NCI-H460 (cell line): ENCODE measurements at places on chromosomes 2 and 18.

DNA sequence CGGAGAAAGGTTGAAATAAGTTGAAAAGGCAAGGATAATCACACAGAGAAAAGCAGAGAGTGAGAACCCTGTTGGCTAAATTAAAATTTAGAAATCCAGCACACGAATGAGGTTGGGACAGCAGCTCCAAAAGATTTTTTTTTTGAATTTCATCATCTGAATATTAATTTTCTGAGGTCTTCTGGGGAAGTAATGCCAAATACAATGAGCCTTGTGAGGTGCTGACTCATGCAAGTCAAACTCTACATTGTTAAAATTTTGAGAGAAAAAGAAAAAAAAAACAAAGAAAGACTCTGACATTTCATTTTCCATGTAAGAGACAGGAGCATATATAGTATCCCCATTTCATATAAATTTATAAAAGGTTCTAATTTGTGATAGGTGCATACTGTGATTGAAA, 614.2 kb upstream of the CDH2 start:
- DNase-seq = no peak

DNA sequence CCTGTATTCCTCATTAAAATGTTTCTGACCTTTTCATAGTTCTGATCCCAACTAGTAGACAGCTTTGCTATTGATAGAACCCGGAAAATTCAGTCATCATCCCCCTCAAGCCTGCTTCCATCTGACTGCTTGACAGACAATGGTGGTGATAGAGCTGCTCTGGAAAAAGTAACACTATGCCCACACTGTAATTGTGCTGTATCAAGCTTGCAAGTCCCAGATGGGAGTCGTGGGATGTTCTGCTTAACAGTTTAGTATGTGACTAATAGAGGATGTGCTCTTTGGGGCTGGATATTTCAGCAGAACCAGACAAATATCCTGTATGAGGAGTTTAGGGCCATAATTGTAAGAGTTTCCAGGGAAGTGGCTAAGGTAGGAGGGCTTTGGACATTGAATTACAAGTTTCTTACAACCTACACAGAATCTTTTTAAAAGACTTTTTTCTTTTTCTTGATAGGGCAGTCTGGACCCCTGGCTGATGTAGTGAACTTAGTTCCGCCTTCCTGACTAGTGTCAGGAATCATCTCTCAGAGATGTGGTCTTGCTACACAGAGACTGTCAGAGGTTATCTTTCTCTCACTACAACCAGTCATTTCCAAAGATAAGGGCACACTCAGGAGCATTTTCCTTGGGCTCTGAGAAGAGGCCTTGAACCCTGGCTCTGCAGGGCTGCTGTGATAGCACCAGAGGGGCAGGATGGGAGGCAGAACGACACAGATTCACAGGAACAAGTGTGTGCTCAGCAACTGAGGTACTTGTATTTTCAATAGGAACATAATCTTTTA, 158.0 kb upstream of the RBMS1 start:
- no peak for DNase-seq

DNA sequence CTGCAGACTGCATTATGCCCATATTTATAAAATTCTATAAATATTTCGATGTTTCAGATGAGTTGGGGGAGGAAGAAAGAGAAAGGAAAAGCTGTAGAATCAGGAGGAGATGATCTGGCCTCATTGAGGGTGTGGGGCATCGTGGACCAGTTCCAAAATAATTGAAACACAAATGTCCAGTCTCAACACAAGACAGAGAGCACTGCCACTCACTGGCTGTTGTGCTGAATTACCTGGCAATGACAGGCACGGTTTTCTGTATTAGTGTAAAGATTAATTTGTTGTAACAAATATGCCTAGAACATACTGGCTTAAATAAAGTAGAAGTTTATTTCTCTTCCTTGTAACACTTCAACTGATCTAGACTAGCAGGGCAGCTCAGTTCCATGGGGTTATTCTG, 24.1 kb downstream of the POLE4 start:
- DNase-seq = no peak

DNA sequence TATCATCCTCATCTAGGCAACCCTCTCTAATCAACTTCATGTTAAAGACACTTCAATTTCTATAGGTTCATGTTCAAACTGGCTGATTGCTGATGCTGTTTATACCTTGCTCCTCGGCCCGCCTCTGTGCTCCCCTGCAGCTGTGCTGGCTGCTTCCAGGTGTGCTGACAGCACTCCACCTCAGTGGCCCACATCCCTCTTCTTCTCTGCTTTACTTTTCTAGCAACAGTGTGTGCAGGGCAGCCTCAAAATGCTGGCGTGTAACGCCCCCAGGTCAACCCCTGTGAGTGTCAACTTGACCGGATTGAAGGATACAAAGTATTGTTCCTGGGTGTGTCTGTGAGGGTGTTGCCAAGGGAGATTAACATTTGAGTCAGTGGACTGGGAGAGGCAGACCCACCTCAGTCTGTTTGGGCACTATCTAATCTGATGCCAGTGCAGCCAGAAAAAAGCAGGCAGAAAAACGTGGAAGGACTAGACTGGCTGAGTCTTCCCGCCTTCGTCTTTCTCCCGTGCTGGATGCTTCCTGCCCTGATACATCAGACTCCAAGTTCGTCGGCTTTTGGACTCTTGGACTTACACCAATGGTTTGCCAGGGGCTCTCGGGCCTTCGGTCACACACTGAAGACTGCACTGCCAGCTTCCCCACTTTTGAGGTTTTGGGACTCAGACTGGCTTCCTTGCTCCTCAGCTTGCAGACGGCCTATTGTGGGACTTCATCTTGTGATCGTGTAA, 94.7 kb downstream of the COL6A3 start:
- no peak for DNase-seq

DNA sequence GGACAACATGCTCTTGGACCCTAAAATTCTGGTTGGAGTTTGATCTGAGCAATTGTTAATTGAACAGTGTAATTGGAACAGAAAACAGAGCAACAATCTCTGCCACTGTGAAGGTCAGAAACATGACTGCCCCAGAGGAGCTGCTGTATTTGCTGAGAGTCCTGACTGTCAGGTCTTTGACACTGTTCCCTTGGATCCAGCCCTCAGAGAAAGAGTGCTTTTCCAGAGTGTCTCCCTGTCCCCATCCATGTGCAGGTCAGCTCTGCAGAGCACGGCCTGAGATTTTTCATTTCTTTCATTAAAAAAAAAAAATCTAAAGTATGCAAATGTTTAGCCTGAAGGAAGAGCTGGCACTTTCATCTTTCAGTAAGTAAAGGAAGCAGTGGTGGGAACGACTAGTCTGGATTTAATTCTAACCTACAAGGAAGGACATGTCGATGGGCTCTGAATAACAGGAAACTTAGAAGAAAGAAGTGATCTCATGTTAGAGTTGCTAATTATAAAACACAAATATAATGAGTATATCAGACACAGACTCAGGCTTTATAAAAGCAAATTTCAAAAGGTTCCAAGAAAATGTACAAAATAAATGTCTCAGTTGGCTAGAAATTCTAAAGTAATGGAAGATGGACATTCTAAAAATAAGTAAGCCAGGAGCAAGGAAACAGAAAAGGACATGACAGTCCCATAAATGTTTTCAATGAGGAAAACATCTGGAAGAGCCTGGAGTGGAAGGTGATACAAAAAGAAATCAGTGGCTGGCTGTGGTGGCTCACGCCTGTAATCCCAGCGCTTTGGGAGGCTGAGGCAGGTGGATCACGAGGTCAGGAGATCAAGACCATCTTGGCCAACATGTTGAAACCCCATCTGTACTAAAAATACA, 876.5 kb downstream of the EPHA4 start:
- no peak for DNase-seq

- peak; percentile 68 for DNase-seq
Observed at GRCh38 chr2:219002395-219003266, 9.4 kb upstream of the CRYBA2 start.

- no peak for DNase-seq
Observed at GRCh38 chr18:37272226-37272625, 293.4 kb downstream of the CELF4 start.

DNA sequence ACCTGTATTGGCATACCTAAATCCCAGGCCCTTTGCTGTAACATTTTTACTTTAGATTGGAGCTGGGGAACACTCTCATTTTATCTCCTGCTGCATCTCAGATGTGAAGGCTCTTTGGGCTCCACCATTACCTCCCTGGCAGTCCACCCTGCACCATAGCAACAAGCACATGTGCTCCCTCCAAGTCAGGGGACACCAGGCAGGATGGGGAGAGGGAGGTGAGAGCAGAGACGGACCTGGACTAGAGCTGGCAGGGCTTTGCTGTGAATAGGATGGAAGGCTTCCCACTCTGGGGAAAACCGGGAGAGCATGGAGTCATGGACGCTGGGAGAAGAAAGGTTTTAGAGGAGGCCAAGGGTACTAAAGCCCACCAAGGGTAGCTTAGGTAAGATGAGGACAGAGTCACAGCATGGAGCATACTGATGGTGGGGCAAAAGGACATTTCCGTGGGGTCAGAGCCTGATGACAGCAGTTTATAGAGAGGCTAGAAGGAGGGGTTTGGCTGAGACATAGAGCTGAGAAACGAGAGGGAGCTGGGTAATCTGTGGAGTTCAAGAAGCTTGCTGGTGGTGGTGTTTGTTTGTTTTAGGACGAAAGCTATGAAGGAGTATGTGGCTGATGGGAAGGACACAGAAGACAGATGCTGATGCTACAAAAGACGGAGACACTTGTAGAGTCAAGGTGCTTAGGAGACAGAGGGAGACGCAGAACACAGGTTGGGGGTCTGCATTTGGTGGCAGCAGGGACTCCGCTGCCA, 134.8 kb downstream of the COL6A3 start:
- DNase-seq = no peak

- no peak for DNase-seq
Observed at GRCh38 chr2:104572834-104573233, 281.1 kb upstream of the POU3F3 start.

DNA sequence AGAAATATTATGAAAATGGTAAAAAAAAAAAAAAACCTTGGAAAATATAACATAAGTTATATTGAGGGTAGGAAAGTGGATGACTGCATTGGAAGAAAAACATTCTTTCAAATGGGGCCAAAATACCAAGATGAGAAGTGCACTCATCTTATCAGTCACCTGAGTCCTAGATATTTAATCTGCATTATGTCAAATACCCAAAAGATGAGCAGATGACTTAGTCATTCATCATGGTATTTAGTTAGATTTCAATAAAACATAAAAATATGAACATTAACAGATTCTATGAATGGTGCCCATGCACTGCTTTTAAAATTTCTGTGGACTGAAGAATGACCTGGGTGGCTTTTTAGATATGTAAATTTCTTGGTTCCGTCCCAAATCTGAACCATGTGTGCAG, 56.9 kb downstream of the HNMT start:
- no peak for DNase-seq

DNA sequence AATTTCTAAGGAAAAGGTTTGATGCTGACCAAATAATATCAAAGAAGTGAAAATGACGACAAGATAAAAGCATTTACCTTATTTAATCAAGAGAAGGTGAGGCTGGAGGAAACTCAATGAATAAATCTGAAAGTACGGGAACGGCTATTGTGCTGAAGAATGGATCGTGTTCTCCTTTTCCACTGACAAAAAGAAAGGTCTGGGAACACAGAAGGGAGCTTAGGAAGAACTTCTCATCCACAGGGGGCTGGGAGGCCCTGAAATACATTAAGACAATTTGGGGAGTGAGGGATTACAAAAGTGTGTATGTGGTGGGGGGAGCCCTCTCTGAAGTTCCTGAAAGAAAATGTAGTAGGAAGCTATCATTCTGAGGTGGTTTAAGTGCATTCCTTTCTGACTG, 582.3 kb downstream of the SLC4A3 start:
- DNase-seq = no peak

DNA sequence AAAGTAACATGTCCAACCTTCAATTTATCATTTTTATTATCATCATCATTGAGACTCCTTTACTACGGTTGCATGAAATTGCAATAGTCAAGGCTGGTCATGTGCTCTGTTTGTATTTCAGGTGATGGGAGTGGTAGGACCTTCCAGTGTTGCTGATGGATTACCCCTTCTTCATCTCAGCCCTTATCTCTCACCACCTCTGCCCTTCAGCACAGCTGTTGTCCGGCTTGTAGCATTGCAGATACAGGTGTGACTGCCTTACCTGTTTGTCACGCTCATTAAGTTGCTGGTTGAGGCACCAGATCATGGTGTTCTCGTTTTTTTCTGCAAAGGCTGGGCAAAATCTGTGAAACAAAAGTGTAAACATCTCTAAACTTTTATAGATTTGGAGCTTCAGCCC, 31.7 kb upstream of the RPE start:
- DNase-seq = no peak

GRCh38 chr18:27461957-27462356, 276.8 kb upstream of the CHST9 start:
- DNase-seq = no peak

DNA sequence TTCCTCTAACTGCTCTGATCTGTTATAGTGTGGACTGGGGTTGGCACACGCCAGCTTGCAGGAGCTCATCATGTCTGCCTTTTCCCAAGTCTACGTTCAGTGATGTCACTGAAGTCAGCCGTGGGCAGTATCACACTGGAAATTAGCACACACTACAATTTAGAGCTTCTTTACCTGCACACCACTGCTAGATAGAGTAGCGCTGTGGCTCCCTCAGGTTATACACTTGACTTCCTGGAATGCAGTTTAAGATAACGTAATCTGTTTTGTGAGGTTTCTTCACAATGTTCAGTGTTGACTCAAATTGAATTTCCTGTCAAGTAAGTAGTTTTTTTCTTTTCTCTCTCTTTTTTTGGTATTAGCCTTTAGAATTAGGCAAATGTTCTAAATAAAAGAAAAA, 487.2 kb downstream of the DCDC2C start:
- DNase-seq = no peak

DNA sequence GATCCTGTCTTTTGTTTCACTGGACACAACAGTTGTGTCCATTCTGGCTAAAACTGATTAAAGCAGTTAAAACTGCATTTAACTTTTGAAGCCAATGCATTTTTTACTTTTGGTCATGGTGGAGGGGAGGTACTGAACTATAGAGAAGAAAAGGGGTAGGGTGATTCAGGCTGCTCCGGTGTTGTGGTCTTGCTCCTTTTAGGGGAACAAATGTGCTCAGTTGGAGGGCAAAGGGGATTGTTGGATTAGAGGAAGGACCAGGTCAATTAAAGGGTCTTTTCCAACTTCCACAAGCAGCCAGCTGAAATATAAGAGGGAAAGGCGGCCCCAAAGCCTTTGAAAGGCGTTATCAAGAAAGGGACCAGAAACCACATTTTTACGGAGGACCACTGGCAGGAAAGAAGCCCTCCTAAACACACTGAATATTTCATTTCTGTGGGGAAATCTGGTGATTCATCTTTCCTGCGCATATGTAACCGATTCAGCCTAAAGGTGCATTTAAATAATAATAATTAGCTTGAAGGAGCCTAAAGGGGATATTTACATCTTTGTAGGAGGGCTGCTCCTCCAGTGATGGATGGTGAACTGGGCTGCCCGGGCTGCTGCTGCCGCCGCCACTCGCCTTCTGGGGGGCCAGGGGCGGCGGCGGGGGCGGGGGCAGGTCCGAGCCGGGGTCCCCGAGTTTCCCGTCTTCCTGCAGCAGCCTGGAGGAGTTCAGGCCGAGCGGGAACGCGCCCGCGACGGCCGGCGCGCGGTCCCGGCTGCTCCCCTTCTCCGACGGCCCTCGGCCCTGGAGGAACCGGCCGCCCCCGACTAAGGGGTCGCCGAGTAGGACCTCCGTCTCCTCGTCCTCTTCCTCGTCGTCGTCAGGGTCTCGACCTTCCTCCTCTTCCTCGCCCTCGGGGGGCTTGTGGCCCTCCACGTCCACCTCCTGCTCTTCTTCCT, 5.2 kb downstream of the SKOR2 start:
- no peak for DNase-seq
